Activated CD4-positive, alpha-beta T cell treated with anti-CD3 and anti-CD28 coated beads, Interleukin-2, amount 50 U/mL, for 1 hour (primary cell): ENCODE measurements at places on chromosomes 16 and 17.

DNA sequence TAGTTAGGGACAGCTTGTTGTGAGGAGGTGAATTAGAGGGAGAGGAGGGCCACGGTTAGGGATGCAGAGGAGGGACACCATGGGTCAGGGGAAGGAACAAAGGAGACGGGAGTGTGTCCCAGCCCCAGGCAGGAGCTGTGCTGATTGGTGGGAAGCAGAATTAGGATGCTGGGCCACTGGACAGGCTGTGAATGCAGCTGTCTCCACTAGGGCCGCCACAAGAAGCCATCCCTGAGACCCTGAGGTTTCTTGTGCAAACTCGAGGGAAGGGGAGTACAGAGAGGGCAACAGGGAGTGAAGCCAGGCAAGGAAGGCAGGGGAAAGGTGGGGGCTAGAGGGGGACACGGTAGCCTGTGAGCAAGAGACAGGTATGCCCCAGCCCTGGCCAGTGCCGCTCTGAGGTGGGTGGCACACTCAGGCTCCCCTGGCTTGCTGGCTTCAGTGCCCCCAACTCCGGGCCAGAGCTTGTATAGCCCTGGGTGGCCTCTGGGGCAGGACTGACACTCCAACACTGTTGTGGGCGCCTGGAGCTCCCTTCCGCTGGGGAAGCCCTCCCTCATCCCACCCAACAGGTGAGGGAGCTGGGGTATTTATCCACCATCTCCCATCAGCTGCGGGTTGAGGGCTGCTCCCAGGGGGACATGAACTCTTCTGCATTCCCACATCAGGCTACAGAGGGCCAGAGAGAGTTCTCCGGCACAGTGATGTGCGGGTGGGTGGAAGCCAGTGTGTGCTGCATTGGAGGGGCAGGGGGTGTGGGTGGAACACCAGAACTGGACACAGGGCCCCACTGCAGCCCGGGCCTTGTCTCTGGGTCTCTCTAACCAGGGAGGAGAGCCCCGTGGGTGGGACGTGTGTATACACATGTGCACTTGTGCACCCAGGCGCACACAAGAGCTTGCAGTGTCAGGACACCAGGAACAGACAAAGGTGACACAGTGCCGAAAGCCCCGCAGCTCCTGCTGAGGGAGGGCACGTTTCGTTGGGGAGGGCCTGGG lies 8.3 kb upstream of the SPPL2C start:
- DNase-seq: no peak

- no peak for DNase-seq
Measured at GRCh38 chr16:85302848-85303353, 190.6 kb upstream of the CIBAR2 start.

- no peak for DNase-seq
Measured at GRCh38 chr17:76862494-76862893, 5.7 kb upstream of the MGAT5B start.

- no peak for DNase-seq
Measured at GRCh38 chr16:86395477-86395876, 114.8 kb upstream of the FOXF1 start.

DNA sequence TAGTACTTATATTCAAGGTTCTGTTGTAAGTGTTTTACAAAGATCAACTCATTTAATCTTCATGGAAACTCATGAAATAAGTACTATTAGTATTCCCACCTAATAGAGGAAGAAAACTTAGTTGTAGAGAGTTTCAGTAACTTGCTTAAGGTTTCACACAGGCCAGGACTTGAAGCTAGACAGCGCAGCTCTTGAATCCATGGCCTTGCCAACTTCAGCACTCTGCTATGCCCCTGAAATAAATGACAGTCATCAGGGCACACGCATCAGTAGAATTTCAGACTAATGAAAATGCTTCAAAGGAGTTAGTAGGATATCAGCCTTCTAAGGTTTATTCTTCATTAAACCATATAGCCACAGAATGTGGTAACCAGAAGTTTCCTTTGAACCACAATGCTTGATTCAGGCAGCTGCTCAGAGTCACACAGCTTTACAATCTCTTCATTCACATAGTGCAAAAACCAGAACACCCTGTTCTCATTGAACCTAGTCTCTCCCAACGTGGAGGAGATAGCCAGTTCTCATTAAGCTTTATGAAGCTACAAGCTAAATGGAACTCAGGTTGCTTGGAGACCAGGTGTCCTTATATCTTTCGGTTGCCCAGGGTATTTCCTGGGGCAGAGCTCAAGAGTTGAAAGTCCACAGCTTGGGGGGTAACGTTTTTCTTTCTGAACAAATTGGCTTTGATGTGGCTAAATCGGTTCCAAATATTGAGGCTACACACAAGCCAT lies 39.7 kb downstream of the KCNJ2 start:
- DNase-seq: no peak

DNA sequence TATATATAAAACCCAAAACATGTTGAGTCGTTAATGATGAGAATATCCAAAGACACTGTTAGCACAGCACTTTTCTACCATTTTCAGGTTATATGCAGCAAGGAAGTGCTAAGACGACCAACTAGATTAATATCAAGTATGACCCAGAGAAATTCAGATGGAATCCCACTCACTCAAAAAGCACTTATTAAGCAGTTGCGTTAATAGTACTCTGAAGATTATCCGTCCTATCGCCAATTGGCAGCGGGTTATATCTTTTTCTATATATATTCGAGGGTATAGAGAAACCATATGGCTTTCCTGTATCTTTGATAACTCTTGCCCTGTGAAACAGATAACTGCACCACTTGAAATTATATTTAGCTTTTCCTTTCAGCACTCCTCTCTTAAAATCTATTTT lies 1.1 kb downstream of the CRLF3 start:
- no peak for DNase-seq

DNA sequence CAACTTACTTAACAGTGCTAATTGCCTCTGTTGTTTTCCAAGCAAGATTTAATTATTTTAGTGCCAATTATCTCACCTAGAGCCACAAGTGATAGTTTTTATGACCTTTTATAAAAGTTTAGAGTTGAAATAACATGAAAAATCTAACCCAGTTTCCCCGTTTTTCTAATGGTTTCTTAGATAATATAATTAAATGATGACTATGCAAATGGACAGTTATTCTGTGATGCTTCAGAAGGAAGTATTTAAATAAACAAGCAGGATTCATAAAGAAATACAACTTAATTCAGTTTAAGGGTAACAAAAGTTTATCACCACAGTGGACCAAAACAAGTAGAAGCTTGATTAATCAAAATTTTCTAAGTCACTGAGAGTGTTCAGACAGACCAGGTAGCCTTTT lies 721.2 kb upstream of the SOX9 start:
- no peak for DNase-seq

DNA sequence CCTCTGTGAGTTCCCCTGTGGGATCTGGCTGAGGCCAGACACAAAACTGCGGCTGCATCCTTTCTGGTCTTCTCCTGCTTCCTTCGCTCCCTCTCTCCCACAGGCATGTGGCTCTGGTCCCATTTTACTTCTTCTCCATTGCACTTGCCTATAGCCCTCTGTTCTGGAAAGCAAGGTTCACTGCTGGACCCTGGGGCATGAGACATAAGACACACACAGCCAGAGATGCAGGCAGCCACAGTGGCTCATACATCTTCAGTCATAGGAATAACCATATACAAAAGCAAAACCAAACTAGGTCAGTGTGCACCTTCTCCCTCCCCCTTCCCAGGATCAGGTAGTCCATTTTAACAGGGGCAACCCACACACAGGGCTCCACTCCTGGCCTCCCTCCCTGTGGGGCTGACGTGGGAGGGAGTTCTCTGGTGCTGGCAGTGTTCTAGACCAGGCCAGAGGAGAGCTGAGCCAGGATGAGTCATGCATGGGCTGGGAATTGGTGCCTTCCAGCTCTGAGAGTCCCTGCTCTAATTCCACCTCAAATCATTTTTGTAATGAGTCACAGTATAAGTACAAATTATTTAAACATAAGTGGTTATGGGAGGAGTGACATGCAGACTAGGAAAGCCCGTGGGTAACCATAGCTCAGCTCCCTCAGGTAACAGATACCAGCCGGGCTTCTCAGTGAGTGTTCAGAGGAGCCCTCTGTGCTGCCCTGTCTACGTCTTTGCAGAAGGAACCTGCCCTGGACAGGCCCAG lies 58.0 kb downstream of the ASIC2 start:
- no peak for DNase-seq

GRCh38 chr17:77796176-77796860 lies 162.2 kb upstream of the TNRC6C start:
- no peak for DNase-seq

- DNase-seq: no peak
Measured at GRCh38 chr17:57478478-57479250, 222.3 kb downstream of the MSI2 start.

- no peak for DNase-seq
Measured at GRCh38 chr17:63162406-63163157, 196.5 kb downstream of the TANC2 start.

DNA sequence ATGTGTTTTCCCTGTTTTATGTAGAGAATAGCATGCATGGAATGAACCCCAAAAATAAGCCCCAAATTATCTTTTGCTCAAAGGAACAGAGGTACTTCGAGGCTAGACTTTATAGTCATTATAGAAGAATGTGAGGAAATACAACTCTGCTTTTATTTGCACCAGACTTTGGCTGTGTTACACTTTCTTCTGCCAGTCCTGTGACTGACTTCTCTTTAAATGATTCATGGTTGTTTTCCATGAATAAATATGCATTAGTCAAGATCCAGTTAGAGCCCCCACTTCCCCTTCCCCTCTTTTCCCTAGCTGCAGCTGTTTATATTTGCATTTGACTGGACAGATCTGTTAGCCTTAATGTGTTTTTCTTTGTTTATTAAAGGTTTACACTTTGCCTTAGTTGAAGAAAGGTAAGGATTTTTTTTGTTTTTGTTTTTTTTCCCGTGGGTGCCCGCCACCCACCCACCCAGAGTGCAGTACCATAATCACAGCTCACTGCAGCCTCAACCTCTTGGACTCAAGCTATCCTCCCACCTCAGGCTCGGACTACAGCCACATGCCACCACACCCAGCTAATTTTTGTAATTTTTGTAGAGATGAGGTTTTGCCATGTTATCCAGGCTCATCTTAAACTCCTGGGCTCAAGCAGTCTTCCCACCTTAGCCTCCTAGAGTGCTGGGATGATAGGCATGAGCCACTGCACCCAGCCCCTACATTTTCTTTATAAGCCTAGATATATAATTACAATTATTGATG lies 152.6 kb downstream of the CYB561 start:
- no peak for DNase-seq

DNA sequence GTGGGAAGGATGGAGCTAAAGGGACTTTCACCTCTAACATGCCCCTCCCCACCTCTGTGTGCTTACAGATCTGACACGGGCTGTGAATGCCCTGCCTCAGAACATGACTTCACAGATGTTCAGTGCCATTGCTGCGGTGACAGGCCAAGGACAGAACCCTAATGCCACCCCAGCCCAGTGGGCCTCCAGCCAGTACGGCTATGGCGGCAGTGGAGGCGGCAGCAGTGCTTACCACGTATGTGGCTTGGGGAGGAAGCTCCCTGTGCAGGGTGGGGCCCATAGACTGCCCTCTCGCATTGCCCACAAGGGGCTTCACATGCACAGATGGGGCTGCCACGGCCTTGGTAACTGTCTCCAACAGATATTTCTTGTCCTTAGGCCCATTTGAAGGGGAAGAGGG lies 11.4 kb downstream of the PROCA1 start:
- DNase-seq: no peak

DNA sequence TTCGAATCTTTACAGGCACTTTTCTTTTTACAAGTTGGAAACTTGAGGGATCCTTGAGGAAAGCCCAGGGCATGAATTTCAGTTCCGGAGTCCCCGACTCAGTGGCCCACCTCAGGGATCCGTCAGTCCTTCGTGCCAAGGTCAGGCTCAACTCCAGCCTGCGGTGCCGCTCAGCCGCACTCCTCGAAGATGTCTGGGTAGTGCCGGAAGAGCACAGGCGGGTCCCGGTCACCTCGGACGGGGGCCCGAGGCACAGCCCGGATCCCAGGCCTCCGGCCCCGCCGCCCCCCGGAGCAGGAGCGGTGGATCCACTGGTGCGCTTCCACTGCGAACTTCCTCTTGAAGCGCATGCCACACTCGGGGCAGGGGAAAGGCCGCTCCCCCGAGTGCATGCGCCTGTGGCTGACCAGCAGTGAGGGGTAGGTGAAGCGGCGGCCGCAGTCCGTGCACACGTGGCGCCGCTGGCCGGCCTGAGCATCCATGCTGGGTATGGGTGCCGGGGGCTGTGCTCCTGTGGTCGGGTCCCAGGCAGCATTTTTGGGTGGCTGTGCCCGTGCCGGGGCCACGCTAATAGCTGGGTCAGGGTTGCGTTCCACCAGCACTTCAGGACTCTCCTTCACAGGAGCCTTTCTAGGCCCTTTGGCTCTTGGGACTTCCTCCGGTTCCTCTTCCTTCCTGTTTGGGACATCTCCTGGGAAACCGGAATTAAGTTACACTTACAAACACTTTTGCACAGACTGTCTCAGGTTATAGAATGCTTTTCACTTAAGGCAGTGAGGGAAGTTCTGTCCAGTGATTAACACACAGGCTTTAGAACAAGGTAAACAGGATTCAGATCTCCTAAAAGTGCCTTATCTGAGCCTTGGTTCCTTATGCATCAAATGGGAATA lies 1.5 kb downstream of the ZNF688 start:
- no peak for DNase-seq
